ENCODE measurements at places on chromosomes 12 and 14. TPM values are rescaled to one million over a fixed set of nuclear protein-coding genes. Genes with fewer than 3 reads are reported as not detected.
A peak's percentile ranks its signal among the peaks of the same experiment; 100 is the strongest.

TAS2R20 gene
- total RNA-seq: 10.4 TPM

NKX2-1 gene
- not detected for total RNA-seq

CPNE6 gene
- total RNA-seq: 0.20 TPM

CACNA2D4 gene
- 1.9 TPM for total RNA-seq

TMPRSS12 gene
- total RNA-seq: not detected

IQSEC3 gene
- 2.5 TPM for total RNA-seq

KRT6C gene
- 3.5 TPM for total RNA-seq

OGFOD2 gene
- 3.4 TPM for total RNA-seq

KRT72 gene
- total RNA-seq: 12.0 TPM

COQ5 gene
- 30.5 TPM for total RNA-seq

PTPRR gene
- 0.49 TPM for total RNA-seq

NGB gene
- not detected for total RNA-seq

DPPA3 gene
- total RNA-seq: not detected

GRCh38 chr12:77113971-77114370 is 48.6 kb upstream of the E2F7 start:
- no peak for DNase-seq

DNA sequence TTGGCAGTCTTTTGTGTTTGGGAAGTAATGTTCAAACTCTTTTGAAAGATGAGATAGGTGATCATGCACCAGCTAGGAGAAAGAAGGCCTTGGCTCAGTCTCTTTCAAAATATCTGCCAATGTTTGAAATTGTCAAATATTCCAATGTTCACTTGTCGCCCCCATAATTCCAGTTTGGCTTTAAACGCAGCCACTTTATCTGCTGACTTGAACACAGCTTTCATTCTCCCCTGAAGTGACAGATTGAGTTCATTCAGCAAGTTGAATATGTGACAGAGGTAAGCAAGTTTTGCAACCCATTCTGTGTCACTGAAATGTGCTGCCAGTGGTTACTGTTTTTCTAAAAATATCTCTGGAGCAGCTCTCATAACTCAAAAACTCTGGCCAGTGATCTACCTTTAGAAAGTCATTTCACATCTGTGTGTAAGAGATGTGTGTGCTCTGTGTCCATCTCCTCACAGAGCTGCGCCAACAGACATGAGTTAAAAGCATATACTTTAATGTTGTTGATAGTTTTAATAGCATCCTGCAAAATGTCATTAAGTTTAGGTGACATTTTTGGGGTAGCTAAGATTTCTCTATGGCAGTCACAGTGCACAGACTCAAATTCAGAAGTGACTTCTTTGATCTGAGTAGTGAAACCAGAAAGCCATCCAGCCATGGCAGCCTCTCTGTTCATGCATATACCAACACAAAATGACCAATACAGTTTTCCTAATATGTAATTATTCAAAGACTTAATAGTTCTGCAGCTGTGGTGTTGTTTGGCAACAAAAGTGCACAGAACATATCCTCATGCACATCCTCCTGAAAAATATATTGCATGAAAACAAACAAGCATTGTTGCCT is 614.3 kb upstream of the MIS18BP1 start:
- no peak for DNase-seq

- DNase-seq: no peak
Measured at GRCh38 chr14:99117671-99118045, 154.3 kb downstream of the BCL11B start.

- DNase-seq: no peak
Measured at GRCh38 chr14:73248108-73248868, 11.0 kb downstream of the PAPLN start.

- DNase-seq: no peak
Measured at GRCh38 chr14:51454351-51454750, 197.4 kb upstream of the FRMD6 start.

- no peak for DNase-seq
Measured at GRCh38 chr12:108016022-108016564, 113.0 kb upstream of the WSCD2 start.

DNA sequence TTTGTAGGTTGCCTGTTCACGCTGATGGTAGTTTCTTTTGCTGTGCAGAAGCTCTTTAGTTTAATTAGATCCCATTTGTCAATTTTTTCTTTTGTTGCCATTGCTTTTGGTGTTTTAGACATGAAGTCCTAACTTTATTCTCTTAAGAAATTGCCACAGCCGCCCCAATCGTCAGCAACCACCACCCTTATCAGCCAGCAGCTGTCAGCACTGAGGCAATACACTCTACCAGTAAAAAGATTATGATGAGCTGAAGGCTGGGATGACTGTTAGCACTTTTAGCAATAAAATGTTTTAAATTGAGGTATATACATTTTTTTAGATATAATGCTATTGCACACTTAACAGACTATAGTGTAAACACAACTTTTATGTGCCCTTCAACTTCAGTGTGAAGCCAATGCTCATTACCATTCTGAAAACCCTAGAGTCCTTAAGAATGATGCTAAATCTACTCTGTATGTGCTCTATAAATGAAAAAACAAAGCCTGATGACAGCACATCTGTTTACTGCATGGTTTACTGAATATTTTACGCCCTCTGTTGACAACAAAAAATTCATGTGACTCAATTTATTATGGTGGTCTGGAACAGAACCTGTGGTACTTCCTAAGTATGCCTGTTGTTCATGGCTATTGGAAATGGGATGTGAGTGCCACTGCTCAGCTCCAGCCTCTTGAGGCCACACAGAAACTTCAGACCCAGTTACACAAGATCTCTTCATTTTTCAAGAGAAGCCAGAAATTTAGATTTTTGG is 197.4 kb downstream of the DUSP6 start:
- peak; percentile 84 for DNase-seq

- DNase-seq: no peak
Measured at GRCh38 chr14:96252323-96252998, 3.5 kb upstream of the BDKRB1 start.

DNA sequence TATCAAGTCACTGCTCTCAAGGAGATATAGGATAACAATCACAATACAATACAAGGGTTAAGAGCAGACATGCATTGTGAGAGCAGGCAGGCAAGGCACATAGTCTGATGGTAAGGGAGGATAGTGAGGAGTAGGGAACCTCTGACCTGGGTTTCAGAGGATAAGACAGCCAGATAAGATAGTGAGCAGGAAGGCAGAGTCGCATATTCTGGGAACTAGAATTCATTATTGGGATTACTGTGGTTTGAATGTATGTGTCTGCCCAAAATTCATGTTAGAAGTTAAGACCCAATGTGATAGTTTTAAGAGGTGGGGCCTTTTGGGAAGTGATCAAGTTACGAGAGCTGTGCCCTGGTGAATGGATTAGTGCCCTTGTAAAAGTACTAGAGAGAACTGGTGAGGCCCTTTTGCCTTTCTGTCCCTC is 14.4 kb upstream of the ATF1 start:
- DNase-seq: no peak

- no peak for DNase-seq
Measured at GRCh38 chr12:50647479-50647878, 116.4 kb upstream of the ATF1 start.

DNA sequence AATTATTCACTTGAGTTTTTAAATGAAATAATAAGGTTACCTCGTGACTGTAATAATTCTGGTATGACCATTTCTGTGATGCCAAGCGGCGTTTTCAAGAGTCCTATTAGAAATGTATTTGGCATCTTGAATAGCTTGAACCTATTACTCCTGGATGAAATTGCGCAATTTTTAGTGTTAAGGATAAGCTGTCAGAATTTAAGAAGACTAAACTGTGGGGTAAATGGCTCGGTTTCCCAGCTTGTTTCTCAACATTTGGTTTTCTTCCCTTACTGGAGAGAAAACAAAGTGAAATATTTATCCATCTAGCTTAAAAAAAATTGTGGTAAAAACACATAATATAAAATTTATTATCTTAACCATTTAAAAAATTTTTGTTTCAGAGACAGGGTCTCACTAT is 26.8 kb downstream of the PCNX1 start:
- DNase-seq: no peak

DNA sequence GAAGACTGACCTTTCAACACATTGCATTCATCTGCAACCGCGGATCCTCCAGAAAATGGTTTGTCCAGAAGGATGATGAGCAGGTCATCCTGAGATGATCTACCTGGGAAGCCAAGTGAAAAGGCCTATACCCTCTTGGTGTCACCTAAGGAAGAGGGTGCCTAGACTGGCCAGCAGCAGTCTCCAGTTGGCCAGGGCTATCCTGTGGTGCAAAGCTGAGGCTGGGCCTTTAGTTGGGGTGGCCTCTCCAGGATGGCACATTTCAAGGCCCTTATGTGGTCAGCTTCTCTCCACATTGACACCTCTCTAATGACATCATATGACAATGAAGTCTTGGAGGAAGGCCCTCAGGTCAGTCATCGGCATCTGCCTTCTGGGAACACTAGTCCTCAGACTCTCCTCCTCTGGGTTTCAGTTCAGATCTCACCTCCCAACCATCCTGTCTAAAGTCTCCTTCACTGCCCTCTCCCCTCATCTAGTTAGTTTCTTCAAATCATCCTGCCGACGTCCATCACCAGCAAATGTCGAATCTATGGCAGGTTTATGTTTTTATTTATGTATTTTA is 3.3 kb upstream of the SLC22A17 start:
- DNase-seq: no peak

DNA sequence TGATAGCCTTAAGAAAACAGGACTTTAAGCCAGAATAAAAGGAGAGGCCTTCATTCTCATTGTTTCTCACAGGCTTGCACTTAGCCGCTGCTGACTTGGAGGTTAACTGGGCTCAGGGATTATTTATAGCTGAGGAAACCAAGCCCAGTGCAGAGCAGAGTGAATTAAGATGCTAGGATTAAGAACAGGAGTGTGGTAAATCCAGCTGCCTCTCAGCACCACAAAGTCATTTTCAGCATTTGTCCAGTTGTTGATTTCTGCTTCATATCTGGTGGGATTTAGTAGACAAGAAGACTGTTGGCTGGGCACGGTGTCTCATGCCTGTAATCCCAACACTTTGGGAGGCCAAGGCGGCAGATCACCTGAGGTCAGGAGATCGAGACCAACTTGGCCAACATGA is 14.3 kb upstream of the KRT73 start:
- DNase-seq: no peak

GRCh38 chr12:71589478-71589881 is 74.2 kb downstream of the ZFC3H1 start:
- DNase-seq: no peak

DNA sequence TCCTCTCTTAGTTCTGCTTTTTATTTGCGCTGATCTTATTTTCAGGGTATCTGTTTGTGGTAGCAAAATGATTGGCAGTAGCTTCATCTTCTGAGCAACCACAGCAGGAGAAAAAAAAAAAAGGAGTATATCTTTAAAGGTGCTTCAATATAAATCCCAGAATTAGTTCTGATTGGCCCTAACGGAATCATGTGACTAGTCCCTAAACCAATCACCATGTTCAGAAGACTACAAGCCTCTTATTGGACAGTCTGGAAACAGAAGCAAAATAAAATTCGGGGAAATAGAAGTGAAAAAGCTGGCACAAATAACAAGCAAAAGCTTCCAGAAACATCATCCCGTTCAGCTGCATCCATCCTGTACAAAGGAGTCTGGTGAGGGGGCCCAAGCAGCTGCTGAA is 49.9 kb upstream of the PTPRO start:
- no peak for DNase-seq

DNA sequence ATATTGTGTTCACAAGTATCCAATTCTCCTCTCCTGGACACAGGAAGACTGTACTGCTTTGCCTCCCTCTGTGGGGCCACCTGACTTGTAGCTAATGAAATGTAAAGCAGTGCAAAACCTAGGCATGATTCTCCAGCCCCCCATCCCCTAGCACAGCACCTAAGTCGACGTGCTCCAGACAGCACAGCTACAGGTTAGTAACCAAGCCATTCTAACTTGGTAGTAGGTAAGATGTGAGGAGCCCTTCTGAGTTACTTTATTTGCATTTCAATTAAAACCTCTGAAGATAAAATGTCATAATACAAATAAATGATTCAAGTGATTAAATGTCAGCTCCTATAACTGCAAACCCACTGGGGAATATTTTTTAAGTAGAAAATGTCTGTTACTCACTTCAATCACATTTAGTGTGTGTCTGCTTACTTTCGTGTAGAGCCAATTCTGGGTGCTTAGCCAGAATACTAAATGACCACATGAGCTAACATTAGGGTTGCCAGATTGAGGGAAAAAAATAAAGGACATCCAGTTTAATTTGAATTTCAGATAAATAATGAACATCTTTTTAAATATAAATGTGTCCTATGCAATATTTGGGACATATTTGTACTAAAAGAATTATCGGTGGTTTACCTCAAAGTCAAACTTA is 64.8 kb upstream of the HIF1A start:
- DNase-seq: no peak

GRCh38 chr14:67513631-67514108 is 19.4 kb upstream of the PLEKHH1 start:
- no peak for DNase-seq

DNA sequence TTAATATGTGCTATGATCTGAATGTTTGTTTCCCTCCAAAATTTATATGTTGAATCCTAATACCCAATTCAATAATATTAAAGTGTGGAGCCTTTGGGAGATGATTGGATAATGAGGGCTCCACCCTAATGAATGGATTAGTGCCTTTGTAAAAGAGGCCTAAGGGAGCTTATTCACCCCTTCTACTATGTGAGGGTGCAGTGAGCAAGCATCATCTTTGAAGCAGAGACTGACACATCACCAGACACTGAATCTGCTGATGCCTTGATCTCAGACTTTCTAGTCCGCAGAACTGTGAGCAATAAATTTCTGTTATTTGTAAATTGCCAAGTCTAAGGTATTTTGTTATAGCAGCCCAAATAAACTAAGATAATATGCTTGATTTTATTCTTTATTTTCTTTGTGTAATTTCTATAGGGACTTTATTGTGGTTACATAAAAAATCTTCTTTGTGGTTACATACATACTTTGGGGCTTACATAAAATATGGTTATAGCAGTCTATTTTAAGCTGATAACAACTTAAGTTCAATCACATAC is 131.1 kb upstream of the SLC38A2 start:
- DNase-seq: no peak

- no peak for DNase-seq
Measured at GRCh38 chr12:1262011-1262410, 271.0 kb downstream of the ERC1 start.

- peak; percentile 80 for DNase-seq
Measured at GRCh38 chr12:100554608-100555077, 18.8 kb upstream of the GAS2L3 start.

DNA sequence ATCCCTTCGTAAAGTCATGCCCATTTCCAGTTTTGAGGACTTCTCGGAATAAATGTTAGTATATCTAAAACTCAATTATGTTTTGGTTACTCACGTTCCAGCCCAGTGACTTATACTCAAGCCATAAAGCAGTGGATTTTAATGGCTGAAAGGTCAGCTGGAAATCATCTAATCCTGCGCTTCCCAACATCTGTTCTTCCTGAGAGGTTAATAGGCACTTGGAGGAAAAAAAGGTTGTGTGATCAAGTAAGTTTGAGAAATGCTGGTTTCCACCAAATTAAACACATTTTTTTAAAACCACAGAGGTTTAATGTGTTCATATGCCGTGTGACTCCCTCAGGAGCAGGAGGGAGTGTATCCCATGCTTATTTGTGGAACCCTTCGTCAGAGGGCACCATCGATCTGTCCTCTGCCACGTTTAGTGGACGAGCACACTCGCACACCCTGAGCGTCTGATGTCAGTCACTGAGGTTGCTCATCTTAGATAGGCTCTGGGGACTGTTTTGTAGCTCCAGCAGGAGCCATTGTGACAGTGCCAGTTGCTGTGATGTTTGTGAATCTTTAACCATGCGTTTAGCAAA is 41.4 kb downstream of the FBXL14 start:
- peak; percentile 17 for DNase-seq

GRCh38 chr14:71651228-71651627 is 281.0 kb upstream of the RGS6 start:
- peak; percentile 86 for DNase-seq

GRCh38 chr12:52226446-52226845 is 6.6 kb upstream of the KRT7 start:
- DNase-seq: no peak

GRCh38 chr12:96250119-96250685 is 56.0 kb downstream of the ELK3 start:
- no peak for DNase-seq

Data from skin of body (tissue), 3 donors.